ENCODE measurements at places on chromosomes 2 and 18. TPM values are rescaled to one million over a fixed set of nuclear protein-coding genes. Genes with fewer than 3 reads are reported as not detected.

Gene REG3G
- not detected for total RNA-seq

DNA sequence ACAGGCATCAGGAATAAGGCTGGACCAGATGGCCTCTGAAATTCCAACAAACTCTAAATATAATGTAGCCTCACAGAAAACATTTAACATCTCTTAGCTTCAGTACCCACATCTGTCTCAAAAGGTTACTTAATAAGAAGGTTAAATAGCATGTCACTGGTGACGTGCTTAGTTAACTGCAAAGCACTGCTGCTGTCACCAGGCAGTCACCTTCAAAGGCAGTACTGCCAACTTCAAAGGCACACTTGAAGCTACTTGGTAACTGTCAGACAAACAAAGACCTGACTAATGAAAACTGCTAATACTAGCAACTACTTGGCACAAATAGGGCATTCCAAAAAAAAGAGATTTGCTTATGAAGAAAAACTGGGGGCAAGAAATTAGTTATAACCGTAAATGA, 36.2 kb downstream of the EPG5 start:
- no peak for DNase-seq

- DNase-seq: no peak
These were observed 807.0 kb downstream of the SLC4A3 start for GRCh38 chr2:220434385-220434784.

- DNase-seq: no peak
These were observed 27.7 kb downstream of the LOXHD1 start for GRCh38 chr18:46629361-46629760.

All from T-cell (primary cell).